ENCODE measurements at places on chromosomes 13 and 19.

DNA sequence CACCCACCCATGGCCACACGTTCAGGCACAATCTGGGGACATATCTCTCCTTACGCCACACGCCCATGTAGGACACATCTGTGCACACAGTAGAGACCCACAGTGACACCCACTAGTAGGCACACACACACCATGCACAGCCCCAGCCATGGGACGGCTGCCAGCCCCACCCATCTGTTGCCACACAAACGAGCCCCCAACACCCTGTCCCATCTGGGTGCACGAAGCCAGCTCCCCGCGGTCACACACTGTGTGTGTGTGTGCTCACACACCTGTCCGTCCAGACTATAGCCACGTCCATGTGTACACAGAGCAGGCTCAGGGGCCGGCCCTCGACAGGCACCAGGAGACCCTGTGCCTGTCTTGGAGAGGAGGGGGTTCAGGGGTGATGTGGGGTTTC lies 10.6 kb downstream of the ERFL start:
- no peak for DNase-seq

GRCh38 chr13:41019578-41020347 lies 647 bp upstream of the ELF1 start:
- no peak for DNase-seq

DNA sequence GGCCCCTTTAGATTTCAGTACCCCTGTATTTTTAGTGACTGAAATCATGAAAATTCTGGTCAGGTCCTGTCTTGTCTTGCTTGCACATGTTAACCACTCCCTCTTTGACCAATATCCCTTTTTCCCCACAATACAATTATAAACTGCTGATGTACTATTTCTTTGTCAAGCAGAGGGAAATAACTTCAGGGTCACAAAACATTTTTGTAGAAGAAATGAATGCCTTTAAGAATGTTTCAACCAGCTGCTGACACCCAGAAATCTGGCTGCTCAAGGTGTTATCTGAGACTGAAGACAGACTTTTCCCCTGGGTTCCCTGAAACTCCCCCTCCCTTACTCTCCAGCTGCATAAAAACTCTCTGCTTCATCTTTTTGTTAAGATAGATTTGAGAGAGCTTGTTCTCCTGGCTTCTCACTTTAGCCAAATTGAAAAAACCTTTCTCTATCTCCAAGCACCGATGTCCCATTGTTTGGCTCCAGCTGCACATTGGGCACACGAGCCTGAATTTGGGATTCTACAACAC lies 18.4 kb upstream of the ACOD1 start:
- DNase-seq: no peak

DNA sequence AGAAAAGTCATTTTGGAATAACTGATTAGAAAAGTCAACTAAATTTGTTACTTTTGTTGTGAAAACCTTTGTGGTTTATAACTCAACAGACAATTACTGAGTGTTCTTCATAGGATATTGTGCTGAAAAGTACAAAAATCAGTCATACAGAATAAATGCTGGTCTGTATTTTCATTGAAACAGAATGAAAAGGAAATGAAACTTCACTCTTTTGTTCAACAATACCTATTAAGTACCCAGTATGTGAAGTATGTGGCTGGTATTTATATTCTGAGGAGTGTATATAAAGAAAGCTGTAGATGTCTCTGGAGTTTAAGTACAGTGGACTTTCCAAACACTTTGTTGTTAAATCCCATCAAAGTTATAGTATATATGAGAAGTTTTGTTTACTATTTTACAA lies 828.4 kb upstream of the ATXN8OS start:
- no peak for DNase-seq

- DNase-seq: no peak
Measured at GRCh38 chr19:39053276-39054090, 21.1 kb upstream of the FBXO27 start.

- no peak for DNase-seq
Measured at GRCh38 chr13:98766697-98767096, 14.2 kb upstream of the SLC15A1 start.

- no peak for DNase-seq
Measured at GRCh38 chr13:112904436-112904960, 64.5 kb upstream of the MCF2L start.

DNA sequence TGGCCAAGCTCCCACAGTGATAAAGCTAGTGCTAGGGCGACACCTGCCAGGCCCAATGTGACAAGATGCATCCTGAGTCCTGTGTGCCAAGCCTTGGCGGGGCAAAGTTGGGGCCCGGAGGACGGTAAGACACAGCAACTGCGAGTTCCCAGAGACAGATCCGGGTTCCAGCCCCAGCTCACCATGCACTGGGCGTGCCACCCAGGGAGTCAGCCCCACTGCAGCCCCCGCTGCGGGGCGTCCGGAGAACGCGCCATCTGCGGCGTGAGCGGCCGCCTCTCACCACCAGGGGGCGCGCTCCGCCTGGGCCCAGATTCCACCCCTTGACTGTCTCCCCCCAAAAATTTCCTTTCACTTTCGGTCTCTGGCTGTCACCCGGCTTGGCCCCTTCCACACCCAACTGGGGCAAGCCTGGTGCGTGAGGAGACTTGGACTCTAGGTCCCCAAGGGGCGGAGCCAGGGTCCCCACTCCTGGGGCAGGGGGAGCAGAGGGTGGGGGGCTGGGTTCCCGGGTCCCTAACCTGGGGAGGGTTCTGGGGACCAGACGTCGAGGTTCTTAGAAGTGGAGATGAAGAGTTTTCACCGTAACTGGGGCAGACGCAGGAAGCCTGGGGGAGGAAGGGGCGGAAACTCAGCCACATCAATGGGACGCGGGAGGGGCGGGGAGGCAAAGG lies at the start of gene FLT3LG:
Gene FLT3LG, plus strand, starts transcription at position 348 of the 674 bp plus-strand sequence. CDS start 425 bp downstream, outside the sequence.
- DNase-seq: no peak

GRCh38 chr13:26604784-26605545 lies 47.5 kb downstream of the WASF3 start:
- no peak for DNase-seq

Data from SHP77 treated with DMSO at 0.1 percent for 48 hours (cell line).